ENCODE measurements at places on chromosomes 3 and 15. TPM values are rescaled to one million over a fixed set of nuclear protein-coding genes. Genes with fewer than 3 reads are reported as not detected.
A peak's percentile ranks its signal among the peaks of the same experiment; 100 is the strongest.

Gene MINDY2
- 1.6 TPM for polyA plus RNA-seq

DNA sequence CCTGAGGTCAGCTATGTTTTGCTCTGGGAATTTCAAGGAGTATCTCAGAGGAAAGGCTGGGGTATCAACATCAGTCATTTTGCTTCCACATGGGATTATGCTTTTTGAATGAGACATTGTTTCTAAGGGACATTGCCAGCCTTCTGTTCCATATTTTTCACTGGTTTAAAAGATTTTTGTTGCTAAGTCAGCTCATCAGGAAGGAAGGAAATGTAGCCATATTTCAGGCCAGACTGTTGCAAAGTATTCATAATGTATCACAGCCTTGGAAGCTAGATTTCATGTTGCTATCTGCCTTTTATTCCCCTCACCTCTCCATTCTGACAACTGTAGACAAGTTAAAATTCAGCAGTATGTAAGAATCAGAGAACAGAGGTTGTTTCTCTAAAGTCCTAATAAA lies 61.0 kb upstream of the CHRM5 start:
- peak; percentile 61 for DNase-seq
- no peak overlapping the region for H3K4me3 ChIP-seq
- H3K4me1 ChIP-seq, result peaks cover 15% of the 10 kb centered on the region
- no peaks in the 10 kb centered on the region for H3K27me3 ChIP-seq

DNA sequence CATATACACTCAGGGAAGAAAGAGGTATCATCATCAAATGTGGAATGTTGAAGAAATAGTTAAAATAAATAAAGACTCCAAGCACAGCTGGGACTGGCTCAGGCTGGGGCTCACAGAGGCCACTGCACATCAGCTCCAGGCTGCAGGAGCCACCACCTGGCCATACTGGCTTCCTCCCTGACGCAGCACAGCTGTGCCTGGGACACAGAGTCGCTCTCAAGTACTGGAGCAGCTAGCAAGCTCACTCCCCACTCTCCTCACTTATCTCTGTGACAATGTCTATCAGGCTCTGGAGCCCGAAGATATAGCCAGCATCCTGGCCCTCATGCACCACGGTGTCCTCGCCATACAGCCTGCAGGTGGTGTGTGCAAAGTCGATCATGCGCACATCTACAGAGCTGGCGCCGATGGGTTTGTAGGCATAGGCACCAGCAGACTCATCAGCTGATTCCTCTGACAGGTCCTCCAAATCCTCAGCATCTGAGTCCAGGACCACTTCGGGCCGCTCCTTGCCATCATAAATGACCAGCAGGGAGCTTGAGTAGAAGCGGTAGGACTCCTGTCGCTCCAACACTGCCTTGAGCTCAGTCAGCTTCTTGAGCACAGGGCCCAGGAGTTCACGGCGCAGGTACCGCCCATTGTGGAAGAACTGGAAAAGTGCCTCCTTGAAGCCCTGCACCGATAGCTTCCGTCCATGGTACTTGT lies 2.5 kb upstream of the NCKIPSD start:
- H3K27me3 ChIP-seq, result no peaks in the 10 kb centered on the region
- H3K4me1 ChIP-seq, result peaks cover 14% of the 10 kb centered on the region
- DNase-seq, result no peak
- H3K36me3 ChIP-seq, result peaks cover 22% of the 10 kb centered on the region
- H3K27ac ChIP-seq, result no peak overlapping the region

- H3K36me3 ChIP-seq, result no peaks in the 10 kb centered on the region
- no peak overlapping the region for H3K27ac ChIP-seq
- no peaks in the 10 kb centered on the region for H3K27me3 ChIP-seq
- peaks cover 12% of the 10 kb centered on the region for H3K4me1 ChIP-seq
These were observed 59.5 kb upstream of the CTSH start for GRCh38 chr15:79004336-79004735.

Gene PATL2
- 0.18 TPM for polyA plus RNA-seq

Gene GNAT1
- polyA plus RNA-seq, result not detected

Gene C3orf22
- polyA plus RNA-seq, result not detected

DNA sequence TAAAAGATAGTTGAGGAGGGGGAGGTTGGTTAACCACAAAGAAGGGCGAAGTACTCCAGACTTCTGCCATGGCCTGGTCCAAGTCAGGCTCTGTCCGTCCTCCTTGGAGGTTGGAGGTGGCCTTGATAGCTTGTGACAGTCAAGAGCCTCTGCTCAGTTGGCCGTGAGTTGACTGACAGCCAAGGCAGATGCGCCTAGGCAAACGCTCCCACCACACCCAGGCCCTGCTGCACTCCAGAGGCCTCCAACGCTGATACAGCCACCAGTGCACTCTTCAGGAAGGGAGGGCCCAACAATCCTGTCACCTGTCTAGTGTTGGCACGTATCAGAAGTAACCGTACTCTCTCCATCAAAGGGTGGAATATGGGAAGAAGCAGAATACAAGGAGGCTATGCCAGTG lies 9.3 kb downstream of the RBPMS2 start:
- DNase-seq, result no peak
- no peaks in the 10 kb centered on the region for H3K4me1 ChIP-seq
- no peak overlapping the region for H3K4me3 ChIP-seq
- H3K36me3 ChIP-seq, result no peaks in the 10 kb centered on the region
- no peaks in the 10 kb centered on the region for H3K27me3 ChIP-seq
- no peak overlapping the region for H3K27ac ChIP-seq

Gene PLD1
- polyA plus RNA-seq, result 35.7 TPM

- DNase-seq, result no peak
- H3K4me1 ChIP-seq, result peaks cover 19% of the 10 kb centered on the region
- H3K27me3 ChIP-seq, result no peaks in the 10 kb centered on the region
- peak overlapping the region; percentile 87 for H3K4me3 ChIP-seq
- no peaks in the 10 kb centered on the region for H3K36me3 ChIP-seq
- peak overlapping the region; percentile 84 for H3K27ac ChIP-seq
These were observed 676 bp downstream of the CNOT10 start for GRCh38 chr3:32685543-32686185.

DNA sequence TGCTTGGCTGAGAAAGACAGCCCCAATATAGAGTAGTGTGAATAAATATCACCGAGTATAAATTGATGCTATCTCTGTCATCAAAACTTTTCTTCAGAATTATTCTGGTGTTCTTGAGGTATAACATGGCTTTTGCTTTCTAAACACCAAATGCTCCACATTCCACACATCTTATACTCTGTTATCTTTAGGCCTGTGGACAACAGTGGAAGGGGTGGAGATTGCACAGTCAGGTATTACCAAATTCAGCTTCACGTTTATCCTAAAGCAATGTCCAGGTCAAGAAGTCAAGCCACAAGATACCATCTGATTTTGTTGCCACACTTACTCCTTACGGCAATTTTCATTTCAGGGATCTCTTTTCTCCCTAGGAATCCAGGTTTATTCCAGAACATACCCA lies 394.8 kb downstream of the SI start:
- H3K4me1 ChIP-seq, result no peaks in the 10 kb centered on the region
- DNase-seq, result no peak
- no peaks in the 10 kb centered on the region for H3K27me3 ChIP-seq
- no peak overlapping the region for H3K27ac ChIP-seq

GRCh38 chr3:173463250-173463649 lies 65.7 kb downstream of the NLGN1 start:
- peaks cover 27% of the 10 kb centered on the region for H3K4me1 ChIP-seq
- DNase-seq, result no peak
- H3K27ac ChIP-seq, result no peak overlapping the region
- no peaks in the 10 kb centered on the region for H3K27me3 ChIP-seq

- no peaks in the 10 kb centered on the region for H3K4me1 ChIP-seq
- no peak for DNase-seq
- no peak overlapping the region for H3K4me3 ChIP-seq
- no peaks in the 10 kb centered on the region for H3K36me3 ChIP-seq
- no peaks in the 10 kb centered on the region for H3K27me3 ChIP-seq
These were observed 13.4 kb downstream of the FHIT start for GRCh38 chr3:61237858-61238257.

GRCh38 chr15:89168316-89168833 lies 53.0 kb downstream of the RLBP1 start:
- no peak for DNase-seq
- H3K36me3 ChIP-seq, result no peaks in the 10 kb centered on the region

- no peak overlapping the region for H3K27ac ChIP-seq
- no peaks in the 10 kb centered on the region for H3K27me3 ChIP-seq
- H3K4me3 ChIP-seq, result peak overlapping the region; percentile 86
- H3K4me1 ChIP-seq, result peaks cover 5% of the 10 kb centered on the region
- peak; percentile 43 for DNase-seq
These were observed 1.2 kb downstream of the CHST2 start for GRCh38 chr3:143120716-143121240.

DNA sequence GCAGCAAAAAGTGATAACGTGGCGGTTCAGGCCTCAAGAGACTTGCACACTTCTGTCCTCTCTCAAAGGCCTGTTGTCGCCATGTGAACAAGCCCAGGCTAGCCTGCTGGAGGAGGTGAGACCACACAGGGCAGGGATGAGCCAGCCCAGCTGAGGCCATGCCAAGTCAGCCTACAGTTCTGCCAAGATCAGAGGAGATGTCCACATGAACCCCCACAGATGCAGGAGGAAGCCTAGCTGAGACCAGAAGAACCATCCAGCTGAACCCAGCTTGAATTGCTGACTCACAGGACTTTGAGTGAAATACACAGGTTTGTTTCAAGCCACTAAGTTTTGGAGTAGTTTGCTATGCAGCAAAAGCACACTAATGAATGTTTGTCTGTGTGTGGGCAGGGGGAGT lies 50.3 kb upstream of the SEC13 start:
- no peaks in the 10 kb centered on the region for H3K36me3 ChIP-seq
- no peak overlapping the region for H3K27ac ChIP-seq
- H3K4me3 ChIP-seq, result no peak overlapping the region
- no peak for DNase-seq

- DNase-seq, result no peak
- H3K4me3 ChIP-seq, result no peak overlapping the region
- no peaks in the 10 kb centered on the region for H3K4me1 ChIP-seq
- no peaks in the 10 kb centered on the region for H3K27me3 ChIP-seq
These were observed 267.7 kb upstream of the BCHE start for GRCh38 chr3:166104938-166105337.

- H3K27me3 ChIP-seq, result no peaks in the 10 kb centered on the region
- no peak overlapping the region for H3K27ac ChIP-seq
- H3K4me1 ChIP-seq, result peaks cover under 1% of the 10 kb centered on the region
These were observed 144.1 kb downstream of the FILIP1L start for GRCh38 chr3:99970198-99970597.

DNA sequence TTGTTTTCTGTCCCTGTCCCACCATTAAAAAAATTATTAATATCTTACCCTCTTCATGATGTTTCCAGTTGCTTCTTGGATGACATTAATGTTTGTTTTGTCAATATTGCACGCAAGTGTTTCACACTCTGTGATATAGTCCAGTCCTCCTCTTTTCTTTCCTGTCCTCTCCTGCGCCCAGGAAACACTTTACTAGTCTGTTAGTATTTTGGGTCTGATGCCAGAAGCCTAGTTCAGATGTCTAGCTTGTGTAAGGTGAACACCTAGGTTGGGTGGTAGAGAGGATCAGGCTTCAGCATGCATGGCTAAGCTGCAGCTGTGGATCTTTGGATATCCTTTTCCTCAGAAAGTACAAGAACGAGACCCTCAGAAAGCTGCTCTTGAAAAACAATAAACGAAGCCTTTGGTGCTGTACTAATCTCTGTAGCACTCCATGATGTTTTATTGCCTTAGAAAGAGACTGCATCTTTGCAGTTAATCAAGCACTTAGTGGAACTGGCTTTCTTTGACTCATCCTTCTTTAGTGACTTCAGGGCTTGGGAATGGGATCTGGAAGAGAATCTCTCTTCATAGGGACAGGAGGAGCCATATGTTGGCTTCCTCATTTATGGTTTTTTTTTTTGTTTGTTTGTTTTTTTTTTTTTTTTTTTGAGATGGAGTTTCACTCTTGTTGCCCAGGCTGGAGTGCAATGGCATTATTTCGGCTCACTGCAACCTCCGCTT lies 253.4 kb downstream of the LPP start:
- H3K36me3 ChIP-seq, result peaks cover 7% of the 10 kb centered on the region
- H3K4me3 ChIP-seq, result no peak overlapping the region
- DNase-seq, result no peak
- H3K27ac ChIP-seq, result no peak overlapping the region
- H3K27me3 ChIP-seq, result no peaks in the 10 kb centered on the region
- H3K4me1 ChIP-seq, result no peaks in the 10 kb centered on the region

Gene PDCD10
- 17.0 TPM for polyA plus RNA-seq

Gene MYL3
- polyA plus RNA-seq, result not detected

DNA sequence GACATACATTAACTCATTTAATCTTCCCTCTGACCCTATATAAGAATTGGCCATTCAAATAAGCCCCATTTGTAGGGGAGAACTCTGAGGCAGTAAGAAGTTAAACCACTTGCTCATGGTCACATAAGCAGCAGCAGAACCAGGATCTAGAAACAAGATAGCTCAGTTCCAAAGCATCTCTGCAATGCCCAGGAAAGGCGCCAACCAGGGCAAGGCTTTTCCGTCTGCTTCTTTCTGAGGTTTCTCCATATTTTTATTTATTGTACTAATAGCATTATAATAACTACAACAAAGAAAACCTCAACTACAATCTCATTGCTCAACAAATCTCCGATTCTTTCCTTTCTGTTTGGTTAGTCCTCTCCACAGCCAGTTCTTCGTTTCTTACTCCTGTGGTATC lies 4.3 kb upstream of the UBE2E2 start:
- H3K27me3 ChIP-seq, result peaks cover 17% of the 10 kb centered on the region
- H3K36me3 ChIP-seq, result no peaks in the 10 kb centered on the region
- no peak overlapping the region for H3K27ac ChIP-seq
- no peak overlapping the region for H3K4me3 ChIP-seq
